ENCODE measurements at places on chromosomes 1 and 21.

GRCh38 chr1:59105548-59106507 lies 191.1 kb upstream of the FGGY start:
- peak; percentile 41 for DNase-seq

GRCh38 chr1:6145864-6146410 lies 34.2 kb downstream of the CHD5 start:
- DNase-seq: no peak

DNA sequence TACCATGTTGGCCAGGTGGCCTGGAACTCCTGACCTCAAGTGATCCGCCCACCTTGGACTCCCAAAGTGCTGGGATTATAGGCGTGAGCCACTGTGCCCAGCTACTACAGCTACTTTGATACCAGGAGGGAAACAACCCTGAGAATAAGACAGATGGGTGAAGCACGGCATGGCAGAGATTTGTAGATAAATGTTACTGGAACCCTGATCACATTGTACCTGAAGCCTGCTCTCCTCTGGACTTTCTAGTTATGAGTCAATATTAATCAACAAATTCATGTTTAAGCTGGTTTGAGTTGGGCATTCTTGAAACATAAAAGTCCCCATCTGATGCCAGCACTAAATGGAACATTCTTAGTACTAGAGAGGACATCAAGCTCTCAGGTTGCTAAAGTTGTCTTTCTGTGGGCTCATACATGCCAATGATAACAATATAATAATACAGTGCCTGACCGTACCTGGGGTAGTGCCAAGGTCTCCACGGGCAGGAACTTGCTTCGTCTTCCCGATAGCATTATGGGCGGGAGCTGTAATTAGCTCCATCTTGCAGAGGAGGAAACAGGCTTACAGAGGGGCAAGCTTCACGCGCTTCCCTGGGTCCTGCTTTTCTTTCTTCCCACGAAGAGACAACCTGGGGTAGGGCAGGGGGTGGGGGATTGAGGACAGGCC lies 30.7 kb upstream of the SLC19A1 start:
- DNase-seq: no peak

DNA sequence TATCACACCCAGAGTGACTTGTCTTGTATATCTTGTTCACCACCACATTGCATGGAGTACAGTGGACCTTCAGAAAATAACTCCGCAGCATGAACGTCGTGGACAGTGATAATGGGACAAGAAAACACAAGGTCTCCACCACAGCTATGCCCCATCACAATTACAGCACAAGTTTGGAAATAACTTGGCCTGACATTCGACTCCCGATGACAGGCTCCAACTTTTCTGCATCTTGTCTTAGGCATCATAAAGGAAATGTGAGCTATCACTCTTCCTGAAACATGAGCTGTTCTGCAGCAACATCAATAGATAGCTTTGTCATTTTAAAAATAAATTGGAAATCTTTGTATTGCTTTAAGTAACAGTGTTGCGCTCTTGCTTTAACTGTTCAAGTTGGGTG lies 2.9 kb downstream of the RRP1B start:
- peak; percentile 78 for DNase-seq

GRCh38 chr1:230169454-230170152 lies 102.6 kb downstream of the GALNT2 start:
- no peak for DNase-seq

DNA sequence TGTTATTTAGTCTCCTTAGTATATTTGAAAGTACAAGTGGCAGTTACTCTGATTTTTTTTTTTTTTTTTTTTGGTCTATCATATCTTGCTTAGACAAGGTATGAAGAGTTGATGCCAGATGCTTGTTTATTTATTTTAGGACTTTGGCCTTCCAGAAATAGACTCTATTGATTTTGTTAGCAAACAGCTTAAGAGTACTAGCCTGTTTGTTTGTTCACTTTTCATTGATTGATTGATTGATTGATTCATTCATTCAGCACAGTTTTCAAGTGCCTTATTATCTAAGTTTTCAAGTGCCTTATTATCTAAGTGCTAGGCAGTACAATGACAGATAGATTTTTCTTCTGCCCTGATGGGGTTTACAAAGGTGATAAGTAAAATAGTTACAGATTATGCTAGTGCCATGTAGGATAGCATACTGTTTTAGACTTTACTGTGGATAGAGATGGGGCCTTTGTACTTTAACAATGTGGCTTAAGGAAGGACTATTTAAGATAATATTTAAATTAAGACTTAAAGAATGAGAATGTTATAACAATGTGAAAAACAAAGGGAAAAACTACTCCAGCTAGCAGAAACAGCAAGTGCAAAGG lies 50.5 kb downstream of the MTF2 start:
- DNase-seq: no peak

DNA sequence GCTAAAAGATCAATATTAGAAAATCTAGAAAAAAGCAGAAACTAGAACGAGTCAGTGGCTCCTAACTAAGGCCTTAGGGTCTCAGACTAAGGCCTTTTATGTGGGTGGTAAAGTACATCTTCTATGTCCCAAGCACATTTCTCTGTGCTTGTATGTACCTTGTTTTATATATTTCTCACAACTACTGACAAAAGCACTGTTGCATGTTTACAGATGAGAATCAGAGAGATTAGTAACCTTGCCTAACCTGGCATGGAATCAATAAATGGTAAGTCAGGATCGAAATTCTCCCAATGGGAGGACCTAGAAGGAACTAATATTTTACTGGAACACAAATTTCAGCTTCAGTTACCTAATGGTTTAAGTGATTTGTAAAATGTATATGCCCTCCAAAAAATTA lies 160.9 kb downstream of the FGGY start:
- DNase-seq: no peak

GRCh38 chr1:187853505-187853904 lies 1024.8 kb downstream of the PLA2G4A start:
- DNase-seq: no peak

DNA sequence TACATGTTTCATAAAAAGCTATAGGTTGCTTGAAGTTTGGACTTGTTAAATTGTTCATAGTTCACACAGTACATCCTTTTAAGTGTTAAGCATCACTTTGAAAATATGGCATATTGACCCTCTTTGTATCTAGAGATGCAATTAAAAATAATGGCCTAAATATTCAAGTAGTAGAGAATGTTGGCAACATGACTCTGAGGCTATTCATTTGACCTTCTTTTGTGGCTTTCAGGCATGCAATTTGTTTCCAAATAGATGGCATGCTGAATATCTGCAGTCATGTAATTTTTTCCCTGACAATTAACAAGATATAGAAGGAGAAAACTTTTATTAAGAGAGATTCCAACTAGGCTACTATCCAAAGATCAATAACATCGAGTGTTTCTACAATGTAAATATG lies 230.5 kb upstream of the ZRANB2 start:
- DNase-seq: peak; percentile 20

GRCh38 chr1:64527165-64527564 lies 57.2 kb downstream of the CACHD1 start:
- no peak for DNase-seq

GRCh38 chr21:35169574-35169973 lies 120.5 kb upstream of the RUNX1 start:
- no peak for DNase-seq

- DNase-seq: peak; percentile 71
Measured at GRCh38 chr1:246907472-246907871, 24.3 kb downstream of the AHCTF1 start.
